ENCODE measurements at places on chromosomes 12 and 14.

GRCh38 chr12:113440947-113441782 lies 19.0 kb downstream of the SDSL start:
- no peak for DNase-seq

- no peak for DNase-seq
Observed at GRCh38 chr14:38310420-38310995, 54.6 kb upstream of the CLEC14A start.

GRCh38 chr14:95619785-95620417 lies 66.3 kb upstream of the TCL1B start:
- DNase-seq = no peak

- no peak for DNase-seq
Observed at GRCh38 chr12:32467959-32468863, 68.9 kb downstream of the FGD4 start.

DNA sequence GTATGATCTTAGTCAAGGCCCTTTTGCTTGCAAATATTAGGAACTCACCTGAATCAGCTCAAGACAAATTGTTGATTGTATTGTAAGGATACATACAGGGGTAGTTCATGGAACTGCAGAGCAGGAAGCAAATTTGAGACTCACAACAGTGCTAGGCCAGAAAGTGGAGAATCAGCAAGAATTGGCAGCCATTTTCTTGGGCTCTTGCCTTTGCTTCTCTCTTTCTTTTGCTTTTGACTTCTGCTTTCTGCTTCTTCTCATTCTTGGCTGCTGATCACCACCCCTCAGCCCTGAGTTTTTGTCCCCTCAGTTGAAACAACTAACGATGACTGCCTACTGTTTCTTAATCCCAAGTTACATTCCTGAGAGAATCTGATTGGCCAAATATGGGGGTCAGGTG lies 34.8 kb downstream of the KCNK13 start:
- DNase-seq = no peak

DNA sequence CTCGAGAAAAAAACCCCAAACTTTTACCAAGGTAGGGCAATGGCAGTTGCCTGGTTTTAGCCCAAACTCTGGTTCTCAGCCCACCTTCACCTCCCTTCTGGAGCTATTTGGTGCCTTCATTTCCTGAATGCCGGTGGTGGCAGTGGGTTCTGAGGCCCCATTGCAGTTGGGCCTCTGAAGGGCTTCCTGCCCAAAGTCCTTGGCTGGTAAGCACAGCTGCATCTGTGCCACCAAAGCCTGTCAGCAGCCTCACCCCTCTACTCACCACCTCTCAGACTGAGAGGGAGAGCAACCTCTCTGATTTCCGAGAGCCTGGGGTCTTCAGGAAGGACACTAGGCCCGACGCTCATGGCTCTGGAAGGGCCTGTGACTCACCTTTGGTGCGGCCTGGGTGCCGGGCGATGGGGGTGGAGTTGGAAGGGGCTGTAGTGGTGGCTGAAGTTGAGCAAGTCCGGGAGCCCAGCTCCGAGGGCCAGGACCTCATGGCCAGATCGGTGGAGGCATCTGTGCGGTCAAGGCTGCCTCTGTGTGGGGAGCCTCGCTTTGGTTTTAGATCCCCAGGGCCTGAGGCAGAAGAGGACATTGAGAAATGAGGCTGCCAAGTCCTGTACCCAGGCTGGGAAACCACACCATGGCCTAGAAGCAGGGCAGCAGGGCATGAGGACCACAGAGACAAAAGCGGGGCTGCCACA lies 38.6 kb upstream of the GPR68 start:
- DNase-seq = no peak

- DNase-seq = no peak
Observed at GRCh38 chr14:51738754-51739153, 87.0 kb downstream of the FRMD6 start.

GRCh38 chr14:74571901-74572725 lies 39.9 kb downstream of the LTBP2 start:
- peak; percentile 100 for DNase-seq

DNA sequence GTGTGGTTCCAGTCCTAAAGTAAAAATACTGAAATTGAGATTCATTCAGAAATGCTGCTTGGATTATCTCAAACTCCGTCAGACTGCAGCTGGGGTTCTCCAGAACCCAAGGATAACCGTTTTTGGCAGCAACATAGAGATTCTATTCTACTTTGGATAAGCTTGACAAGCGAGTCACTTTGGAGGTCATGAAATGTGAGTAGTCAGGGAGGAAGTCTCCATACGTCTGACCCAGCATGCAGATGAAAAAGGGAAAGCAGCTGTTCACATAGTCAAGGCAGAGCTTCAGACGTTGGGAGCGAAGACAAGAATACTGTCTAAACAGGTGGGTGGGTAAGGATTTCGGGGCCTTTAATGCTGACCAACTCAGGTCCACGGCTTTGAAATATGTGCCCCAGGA lies 14.9 kb upstream of the HSP90B1 start:
- no peak for DNase-seq

DNA sequence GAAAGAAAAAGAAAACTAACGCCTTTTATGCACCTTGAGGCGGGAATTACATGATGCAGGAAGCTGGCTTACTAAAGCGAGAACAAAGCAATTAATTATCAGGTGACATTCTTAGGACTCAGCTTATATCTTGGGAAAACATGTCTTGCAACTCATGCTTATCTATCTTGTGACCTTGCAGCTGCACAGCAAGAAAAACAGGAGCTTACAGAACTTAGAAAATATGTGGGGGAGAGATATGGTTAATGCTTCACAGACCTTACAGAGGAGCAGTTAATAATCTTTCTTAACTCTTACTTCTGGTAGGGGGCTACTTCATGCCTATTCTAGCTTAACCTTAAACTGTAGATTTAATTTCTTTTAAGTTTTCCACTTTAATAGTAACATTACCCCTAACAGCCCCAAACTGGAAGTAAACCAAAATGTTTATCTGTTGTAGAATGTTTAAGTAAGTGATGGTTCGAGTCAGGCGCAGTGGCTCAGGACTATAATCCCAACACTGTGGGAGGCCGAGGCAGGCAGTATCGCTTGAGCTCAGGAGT lies 13.2 kb upstream of the OR11G2 start:
- DNase-seq = no peak

DNA sequence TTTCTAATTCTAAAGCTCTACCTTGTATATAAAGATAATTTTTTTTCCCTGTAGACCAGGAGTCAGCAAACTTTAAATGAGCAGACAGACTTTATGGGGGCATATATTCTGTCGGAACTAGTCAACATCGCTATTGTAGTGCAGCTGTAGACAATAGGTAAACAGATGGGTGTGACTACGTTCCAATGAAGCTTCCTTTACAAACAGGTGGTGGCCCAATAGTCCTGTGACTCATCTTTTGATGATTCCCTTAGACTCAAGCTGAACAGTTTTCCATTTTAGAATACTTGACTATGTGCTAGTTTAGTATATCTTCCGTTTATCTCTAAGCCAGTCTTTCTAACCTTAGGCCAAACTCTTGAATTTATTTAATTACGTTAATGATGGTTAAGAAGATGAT lies 16.3 kb downstream of the MUCL1 start:
- DNase-seq = no peak

DNA sequence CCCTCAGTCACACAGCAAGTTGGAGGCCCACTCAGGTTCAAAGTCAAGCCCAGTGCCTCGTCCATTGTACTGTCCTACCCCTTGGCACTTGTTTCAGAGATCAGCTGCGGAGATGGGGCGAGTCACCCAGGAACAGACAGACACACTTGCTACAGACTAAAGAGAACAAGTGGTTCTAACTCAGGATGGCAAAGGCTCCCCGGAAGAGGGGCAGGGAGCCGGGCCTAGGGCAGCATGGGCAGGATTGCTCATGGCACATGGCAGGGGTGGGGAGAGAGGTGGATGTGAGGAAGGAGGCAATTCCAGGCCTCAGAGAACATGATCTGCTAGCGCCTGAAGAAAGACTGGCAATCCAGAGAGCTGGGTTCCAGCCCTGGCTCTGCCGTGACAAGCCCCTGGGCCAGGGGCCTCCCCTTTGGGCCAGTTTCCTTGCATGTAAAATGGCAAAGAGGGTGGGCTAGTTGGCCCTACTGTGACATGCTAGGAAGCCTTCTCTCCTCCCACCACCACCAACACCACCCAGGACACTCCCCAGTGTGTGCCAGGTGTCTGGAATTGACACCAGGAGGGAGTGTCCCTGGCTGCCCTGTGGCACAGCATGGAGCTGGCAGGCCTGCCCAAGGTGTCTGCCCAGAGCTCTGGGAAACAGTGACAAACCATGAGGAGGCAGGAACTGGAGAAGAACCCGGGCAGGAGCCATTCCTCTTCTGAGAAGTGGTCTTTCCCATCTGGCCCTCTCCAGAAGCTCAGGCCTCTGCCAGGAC lies 24.0 kb upstream of the IRF2BPL start:
- DNase-seq = no peak

DNA sequence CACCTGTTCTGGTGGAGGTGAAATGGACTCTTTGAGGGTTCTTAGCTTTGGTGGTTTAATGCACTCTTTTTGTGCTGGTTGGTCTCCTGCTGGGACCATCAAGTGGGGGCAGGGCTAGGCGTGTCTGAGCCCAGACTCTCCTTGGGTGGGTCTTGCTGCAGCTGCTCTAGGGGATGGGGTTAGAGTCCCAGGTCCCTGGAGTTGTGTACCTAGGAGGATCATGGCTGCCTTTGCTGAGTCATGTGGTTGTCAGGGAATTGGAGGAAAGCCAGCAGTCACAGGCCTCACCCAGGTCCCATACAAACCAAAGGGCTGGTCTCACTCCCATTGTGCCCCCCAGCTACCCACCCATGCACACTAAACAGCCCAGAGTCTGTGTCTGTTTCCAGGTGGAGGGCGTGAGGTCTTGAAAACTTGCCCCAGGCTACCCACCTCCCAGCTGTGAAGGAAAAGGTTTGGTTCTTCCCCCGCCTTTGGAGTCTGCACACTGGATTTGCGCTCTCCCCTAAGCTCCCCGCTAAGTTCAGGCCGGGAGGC lies 387.7 kb downstream of the TMTC2 start:
- DNase-seq = no peak

DNA sequence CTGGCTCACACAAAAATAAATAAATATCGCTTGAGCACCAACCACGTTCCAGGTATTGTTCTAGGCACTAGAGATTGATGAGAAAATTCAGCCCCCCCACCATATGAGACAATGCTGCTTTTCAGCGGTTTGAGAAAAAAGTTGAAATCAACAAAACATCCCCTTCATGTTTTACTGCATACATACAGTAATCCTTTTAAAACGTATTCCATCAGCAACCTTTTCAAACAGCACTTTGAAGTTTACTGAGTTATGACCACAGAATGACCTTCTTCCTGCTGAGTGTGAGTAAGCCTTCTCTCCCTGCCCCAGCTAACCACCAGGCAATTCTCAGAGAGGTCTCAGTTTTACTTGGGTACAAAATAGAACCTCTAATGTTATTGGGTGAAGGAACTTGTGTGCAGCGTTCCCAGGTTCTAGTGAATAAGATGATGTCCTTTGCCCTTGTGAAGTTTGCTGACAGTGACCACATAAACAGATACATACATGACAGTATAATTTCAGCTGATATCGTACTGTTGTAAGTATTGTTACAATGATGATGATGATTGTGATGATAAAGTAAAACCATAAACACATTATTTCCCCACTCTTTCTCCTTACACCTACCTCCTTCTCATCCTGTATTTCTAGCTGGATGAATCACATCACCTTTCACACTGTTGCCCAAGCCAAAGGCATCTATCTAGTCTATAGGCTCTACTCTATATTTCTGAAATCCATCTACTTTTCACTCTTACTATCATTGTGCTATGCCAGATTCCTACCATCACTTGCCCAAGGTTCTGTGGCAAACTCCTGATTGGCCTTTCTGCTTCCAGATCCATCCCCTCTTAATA lies 124.4 kb upstream of the KRR1 start:
- peak; percentile 91 for DNase-seq
